ENCODE measurements at places on chromosomes 6 and 20.

GRCh38 chr20:2303673-2304072 is 7.9 kb downstream of the TGM3 start:
- no peak for DNase-seq

GRCh38 chr6:153162172-153162571 is 31.1 kb upstream of the RGS17 start:
- no peak for DNase-seq

DNA sequence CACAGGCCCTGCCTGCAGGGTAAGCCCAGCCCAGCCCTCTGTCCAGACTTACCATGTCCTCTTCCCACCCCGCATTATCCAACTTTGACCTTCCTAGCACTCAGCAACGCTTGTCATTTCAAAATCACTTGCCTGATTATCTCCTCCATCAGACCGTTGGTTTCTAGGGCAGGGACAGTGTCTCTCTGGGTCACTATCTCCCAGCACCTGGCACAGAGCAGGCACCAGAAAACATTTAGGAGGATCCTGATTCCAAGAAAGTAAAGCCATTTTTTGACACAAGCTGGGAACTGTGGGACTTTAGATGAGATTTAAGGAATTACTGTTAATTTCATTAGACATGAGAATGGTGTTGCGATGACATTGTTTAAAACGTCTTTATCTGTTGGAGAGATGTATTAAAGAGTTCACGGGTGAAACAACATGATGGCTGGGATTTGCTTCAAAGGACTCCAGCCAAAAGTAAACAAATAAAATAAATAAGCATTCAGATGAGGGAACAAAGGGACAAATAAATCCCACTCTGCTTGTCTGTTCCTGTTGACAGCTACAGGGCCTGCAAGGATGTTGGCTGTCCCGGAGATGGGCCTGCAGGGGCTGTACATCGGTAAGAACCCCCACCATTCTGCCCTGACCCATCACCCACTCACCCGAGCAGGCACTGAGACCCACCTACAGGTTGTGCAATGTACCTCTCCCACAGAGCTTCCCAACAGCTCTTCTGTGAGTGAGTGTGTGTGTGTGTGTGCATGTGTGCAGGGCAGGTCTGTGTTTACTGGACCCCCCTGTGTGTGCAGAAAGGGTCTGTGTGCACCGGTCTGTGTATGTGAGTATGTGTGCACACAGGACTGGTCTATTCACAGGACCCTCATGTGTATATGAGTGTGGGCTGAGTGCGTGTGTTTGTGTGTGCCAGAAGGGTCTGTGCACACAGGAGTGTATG is 5.9 kb downstream of the HSPA12B start:
- no peak for DNase-seq

DNA sequence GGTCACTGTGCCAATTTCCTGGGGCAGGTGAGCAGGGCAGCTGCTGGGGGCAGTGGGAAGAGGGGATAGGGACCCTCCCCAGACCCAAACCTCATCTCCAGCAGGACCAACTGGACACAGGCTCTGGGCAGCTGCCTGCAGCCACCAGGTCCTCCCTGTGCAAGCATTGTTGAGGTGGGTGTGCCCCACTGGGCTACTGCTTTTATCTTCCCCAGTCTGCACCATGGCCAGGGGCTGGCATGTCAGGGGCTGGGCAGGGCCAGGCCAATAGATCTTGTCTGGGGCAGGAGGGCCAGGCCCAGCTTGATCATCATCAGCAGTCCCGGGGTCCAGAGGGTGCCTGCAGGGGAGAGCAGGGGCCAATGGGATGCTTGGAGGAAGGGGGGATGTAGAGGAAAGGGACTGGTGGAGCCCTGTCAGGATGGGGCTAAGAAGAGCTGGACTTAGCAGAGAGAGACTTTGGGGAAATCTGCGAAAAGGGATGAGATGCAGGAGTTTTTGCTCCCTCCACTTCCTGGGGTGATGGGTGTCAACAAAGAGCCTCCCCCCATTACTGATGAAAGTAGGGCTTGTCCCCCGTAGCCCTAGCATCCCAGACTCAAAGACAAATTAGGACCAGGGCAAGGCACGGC is 5.7 kb downstream of the EBF4 start:
- DNase-seq = no peak

DNA sequence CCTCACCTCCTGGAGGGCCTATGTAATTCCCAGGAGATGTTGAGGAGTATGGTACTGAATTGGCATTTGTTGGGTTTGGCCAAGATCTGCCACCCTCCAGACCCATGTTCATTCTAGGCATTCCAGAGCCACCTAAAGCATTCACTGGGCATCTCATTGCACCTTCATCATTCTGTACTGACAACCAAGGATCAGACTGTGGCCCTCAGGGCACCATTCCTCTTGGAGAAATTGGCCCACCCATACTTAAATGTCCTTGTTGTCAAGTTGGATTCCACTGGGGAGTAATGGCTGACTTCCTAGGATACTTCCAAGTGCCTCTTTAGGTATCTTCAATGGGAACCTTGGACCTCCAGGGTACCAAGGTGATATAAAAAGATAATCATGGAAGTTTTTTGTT is 16.8 kb upstream of the IBTK start:
- no peak for DNase-seq

DNA sequence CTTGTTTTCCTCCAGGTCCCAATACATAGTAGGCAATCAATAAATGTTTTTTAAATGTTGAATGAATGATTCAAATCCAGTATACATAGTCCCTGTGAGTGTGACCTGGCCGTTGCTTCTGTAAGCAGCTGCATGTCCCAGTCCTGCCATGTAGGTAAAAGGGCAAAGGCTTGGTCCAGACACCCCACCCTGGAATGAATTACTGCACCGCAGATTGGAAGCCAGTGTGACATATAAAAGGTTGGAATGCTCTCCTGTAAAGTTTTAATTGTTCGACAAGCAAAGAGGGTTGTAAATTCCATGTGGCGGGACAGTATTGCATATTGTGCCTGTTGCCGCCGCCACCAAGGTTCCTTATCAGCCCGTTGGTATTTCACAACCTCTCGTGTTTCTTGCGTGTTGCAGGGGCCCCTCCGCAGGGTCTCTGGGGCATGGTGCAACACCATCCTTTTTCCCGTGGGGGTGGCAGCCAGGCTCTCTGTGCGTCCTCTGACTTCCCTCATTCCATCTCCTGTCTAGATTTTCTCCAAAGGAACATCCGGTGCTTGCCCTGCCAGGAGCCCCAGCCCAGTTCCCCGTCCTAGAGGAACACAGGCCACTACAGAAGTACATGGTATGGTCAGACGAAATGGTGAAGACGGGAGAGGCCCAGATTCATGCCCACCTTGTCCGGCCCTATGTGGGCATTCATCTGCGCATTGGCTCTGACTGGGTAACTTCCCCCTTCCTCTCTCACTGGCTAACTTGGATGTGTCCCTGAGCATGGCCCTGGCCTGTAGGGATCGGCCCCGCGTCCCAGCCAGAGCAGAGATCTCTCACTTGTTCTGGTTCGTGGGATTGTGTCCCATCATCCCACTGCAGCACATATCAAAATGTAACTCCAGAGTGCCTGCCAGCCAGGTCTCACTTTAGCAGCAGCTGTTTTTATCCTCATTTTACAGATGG is 20.3 kb downstream of the POFUT1 start:
- no peak for DNase-seq

GRCh38 chr20:46998477-46999240 is 104.0 kb downstream of the EYA2 start:
- DNase-seq = no peak

DNA sequence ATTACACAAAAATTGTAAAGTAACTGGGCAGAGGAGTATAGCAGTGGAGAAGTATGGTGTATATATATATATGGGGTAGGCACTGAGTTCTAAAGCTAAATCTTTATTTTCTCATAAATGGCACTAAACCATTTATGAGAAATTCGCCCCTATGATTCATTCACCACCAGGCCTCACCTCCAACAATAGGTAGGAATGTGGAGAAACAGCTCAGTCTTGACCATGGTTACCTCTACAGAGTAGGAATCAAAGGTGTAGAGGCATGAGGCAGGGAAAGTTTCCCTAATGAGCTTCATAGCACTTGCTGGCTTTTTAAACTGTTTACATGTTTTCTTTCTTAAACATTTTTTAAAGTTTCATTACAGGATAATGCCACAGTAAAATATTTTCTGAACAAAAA is 36.9 kb upstream of the SUMO4 start:
- DNase-seq = no peak

- DNase-seq = peak; percentile 59
These were observed 58.5 kb upstream of the CEP85L start for GRCh38 chr6:118709859-118710350.

- no peak for DNase-seq
These were observed 134.8 kb upstream of the PRDM1 start for GRCh38 chr6:105951322-105951721.

DNA sequence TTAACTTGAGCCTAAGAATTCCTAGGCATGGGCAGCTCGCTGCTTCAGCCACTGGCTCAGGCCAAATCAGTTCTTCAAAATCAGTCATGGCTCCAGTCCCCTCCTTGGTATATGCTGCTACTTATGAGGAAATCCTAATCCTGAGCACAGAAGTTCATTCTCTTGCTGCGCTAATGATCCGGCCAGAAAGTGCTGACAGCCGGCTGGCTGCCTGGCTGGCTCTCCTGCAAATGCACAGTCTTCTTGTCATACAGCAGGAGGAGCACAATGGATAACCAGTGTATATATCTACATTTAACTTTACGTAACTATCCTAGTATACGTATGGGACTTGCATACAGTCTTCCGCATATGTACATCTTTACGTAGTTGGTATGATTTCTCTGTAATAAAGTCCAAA is 500.8 kb downstream of the PRKN start:
- DNase-seq = no peak

GRCh38 chr20:5722927-5723326 is 27.3 kb upstream of the SHLD1 start:
- DNase-seq = no peak

DNA sequence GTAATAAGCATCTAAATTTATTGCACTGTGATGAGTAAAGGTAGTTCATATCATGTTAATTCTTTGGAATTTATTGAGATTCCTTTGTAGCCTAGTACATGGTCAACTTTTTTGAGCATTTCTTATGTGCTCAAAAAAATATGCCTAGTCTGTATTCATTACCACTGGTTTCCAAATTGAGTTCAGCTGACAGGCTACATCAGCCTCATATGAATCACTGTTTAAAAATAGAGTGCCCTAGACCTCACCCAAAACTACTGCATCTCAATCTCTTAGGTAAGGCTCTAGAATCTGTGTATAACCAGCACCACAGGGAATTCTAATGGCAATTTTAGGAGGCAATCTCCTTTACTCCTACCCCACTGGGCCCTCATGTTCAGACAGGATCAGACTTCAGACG is 16.7 kb upstream of the FOXF2 start:
- no peak for DNase-seq

GRCh38 chr6:13908955-13909381 is 15.8 kb upstream of the RNF182 start:
- DNase-seq = peak; percentile 78

DNA sequence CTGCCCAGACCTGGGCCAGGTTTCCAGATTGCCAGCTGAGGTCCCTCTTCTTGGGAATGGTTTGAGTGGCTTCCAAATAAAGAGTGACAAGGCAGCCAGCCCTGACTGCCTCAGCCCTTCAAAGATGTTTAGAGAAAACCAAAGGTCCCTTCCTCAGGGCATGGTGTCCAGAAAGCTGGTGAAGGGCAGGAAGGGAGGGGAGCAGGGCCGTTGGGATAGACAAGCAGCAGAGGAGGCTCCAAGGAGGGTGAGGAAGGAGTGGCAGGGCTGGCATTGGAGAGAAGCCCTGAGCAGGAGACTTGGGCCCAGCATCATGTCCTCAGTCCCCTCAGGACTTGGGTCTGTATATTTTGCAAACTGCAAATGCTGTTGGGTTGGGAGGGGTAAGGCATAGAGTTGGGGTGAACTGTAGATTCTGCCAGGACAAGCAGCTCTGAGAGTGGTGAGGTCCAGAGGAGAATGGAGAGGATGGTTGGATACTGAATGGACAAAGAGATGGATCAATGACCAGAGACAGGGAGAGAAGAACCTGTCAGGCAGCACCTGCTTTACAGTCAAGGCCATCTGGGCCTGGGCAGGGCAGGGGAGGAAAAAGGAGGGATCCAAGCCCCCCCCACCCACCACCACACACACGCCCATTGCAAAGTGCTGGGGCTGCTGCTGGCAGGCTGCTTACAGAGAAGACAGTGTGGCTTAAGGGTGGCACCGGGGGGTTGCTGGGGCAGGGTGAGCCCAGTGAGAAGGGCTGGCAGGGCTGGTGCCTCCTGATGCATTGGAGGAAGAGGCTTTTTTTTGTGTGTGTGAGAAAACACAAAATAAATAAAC is 5.5 kb upstream of the DSN1 start:
- DNase-seq = no peak

Data from natural killer cell (primary cell).